ENCODE measurements at places on chromosomes 12 and 14.

DNA sequence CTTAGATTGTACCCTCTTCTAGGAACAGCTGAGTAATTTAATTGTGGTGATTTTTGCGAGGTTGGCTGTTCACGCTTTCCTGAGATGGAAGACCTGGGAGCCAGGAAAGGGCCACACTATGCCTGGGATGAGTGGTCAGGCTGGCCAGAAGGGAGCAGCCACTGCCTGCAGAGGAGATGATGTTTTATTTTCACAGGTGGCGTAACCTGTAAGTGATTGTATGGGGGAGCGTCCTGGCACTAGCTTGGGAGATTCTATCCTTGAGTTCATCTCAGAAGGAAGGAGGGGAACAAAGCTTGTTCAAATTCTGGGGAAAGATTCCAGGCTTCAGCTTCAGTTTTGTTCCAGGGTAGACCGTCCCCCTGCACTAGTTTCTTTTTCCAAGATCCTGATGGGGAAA lies 1.2 kb downstream of the RPH3A start:
- DNase-seq: no peak

- DNase-seq: no peak
Measured at GRCh38 chr12:123973552-123974341, 732 bp downstream of the ZNF664 start.

DNA sequence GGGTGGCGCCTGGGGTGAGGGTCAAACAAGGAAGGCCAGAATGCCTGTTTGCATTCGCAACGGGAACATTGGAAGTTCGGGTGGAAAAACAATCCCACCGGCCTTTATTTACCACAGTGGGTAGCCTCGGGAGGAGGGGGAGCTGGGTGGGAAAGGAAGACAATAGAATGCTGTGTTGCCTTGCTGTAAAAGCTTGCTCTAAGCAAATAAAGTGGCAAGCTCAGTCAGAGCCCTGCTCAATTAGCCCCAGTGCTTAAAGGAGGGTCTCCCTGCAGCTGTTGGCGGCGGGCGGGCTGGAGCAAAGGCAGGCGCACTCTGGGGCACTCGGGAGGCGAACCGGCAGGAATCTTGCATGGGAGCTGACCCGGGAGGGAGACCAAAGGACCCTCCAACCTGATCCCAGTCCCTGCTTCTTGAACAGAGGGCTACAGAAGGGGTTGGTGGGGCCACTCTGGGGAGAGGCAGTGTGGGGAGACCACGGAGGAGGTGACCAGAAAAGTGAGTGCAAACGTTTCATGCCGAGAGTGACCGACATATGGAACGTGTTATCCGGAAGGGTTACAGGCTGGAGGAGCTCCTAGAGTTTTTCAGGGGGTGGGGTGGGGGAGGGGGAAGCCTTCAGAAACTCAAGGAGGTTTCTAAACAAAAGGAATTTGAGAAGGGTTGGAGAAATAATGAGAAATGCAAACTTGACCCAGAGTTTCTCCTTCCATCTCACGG lies 48.5 kb downstream of the NTF3 start:
- DNase-seq: no peak

- no peak for DNase-seq
Measured at GRCh38 chr14:33556382-33557121, 394.3 kb downstream of the EGLN3 start.

DNA sequence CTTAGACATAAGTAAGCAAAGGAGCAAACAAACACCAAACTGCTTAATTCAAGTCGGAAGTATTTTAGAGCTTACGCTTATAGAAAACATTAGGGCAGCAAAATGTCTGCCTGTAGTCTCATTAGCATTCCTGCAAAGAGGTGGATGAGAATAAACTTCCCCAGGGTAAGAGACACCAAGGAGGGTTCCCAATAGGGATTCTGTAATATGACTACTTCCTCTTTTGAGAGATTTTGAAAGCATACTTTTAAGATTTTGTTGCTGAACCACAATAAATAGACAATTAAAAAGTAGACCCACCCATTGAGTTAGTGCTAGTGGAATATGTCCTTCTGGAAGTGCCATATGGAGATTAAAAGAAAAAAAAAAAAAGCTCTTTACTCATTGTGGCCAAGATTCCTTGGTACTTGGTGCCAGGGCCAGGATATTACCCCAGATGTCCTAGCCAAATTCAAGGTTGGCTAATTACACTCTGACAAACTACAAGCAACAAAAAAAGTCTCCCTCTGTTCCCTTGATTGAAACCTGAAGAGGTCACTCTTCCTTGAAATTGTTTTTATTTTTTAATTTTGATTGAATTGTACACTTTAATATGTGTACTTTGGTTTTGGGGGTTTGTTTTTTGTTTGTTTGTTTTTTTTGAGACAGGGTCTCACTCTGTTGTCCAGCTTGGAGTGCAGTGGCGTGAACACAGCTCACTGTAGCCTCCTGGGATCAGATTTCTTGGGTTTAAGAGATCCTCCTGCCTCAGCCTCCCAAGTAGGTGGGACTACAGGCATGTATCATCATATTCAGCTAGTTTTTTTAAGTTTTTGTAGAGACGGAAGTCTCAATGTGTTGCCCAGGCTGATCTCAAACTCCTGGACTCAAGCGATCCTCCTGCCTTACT lies 8.7 kb downstream of the CLIP1 start:
- DNase-seq: no peak

DNA sequence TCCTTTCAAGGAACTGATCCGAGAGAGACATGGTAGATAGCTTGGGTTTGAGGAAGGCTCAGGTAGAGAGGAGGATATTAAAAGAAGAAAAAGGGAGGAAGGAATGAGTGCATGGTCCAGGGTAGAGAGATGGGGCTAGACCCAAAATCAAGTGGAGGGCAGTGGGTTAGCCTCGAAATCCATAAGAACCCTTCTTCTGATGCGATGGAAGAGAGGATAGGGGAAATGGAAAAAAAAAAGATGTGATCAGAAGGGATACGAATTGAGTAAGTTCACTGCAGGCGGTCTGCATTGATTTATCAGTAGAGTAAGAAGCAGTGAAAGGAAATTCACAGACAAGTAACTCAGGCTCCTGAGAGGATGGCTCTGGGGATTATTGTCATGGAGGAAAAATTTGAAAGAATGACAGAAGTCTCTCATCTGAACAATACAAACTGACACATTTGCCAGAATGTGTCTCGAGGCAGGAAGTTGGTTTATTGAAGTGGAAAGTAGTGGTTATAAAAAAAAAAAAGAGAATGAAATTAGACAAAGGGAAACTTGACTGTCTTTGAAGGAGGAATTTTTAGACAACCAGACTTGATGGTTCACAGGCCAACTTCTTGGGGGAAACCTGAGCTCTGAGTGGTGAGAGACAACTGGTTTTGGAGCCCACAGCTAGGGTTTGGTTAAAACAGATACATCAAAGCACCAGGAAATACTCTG lies 10.2 kb downstream of the PPFIBP1 start:
- no peak for DNase-seq

GRCh38 chr12:27689558-27690180 lies 6.6 kb upstream of the REP15 start:
- DNase-seq: no peak

- DNase-seq: no peak
Measured at GRCh38 chr14:106489112-106489881, 962.9 kb downstream of the TMEM121 start.

GRCh38 chr12:69405566-69405865 lies 46.0 kb downstream of the YEATS4 start:
- DNase-seq: no peak

- DNase-seq: no peak
Measured at GRCh38 chr12:102483466-102483865, 3.1 kb upstream of the IGF1 start.

Measured in stimulated activated naive CD4-positive, alpha-beta T cell (primary cell).